Activated T-cell treated with anti-CD3 and anti-CD28 coated beads for 24 hours (primary cell): ENCODE measurements at places on chromosomes 3 and 15.

GRCh38 chr3:176469694-176470205, 727.5 kb downstream of the TBL1XR1 start:
- DNase-seq: no peak

DNA sequence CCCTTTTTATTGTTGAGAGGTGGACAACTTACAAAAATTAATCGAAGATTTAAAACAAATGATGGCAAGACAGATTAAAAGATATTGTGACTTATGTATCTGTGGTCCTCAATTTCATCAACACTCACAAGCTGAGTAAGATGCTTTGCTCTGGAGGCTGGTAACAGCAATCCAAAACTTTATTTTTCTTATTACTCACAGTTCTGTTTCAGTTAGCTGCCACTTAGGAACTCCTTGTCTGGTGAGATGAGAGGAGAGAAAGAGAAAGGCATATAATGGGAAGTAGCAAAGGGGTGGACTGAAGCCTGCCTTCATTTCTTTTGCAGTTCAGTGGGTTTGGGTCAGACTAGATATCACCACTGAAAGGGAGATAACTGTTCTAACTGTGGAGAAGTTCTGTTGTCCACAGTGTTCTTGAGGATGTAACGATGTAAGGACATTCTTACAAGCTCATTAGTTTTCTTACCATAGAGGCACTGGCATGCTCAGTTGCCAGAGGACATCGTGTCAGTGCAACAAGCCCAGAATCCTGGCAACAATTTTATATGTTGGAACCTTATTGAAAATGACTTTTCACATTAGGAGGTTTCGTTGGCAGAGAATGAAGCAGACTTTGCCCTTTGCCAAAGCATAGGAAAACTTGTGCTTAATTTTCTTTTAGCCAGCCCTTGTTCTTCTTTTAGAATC, 93.6 kb downstream of the PLCL2 start:
- no peak for DNase-seq

DNA sequence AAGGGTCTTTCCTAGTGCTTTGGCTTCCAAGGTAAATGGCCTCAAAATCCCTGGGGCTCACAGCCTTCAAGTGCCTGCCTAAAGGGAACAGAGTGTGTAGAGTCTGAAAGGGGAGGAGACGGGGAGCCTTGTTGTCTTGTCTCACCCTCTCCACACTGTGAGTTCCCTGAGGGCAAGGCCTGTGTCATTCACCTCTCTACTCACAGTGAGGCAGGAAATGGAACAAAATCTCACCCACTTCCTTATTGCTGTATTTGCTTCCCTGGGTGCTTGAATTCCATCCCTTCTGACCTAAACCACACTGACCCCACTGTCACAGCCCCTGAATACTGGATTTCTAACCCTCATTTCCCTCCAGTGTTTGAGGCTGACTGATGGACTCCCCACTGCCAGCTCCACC, 197.5 kb downstream of the EPHB1 start:
- no peak for DNase-seq

GRCh38 chr15:84609818-84610525, 9.2 kb downstream of the ZSCAN2 start:
- DNase-seq: no peak

DNA sequence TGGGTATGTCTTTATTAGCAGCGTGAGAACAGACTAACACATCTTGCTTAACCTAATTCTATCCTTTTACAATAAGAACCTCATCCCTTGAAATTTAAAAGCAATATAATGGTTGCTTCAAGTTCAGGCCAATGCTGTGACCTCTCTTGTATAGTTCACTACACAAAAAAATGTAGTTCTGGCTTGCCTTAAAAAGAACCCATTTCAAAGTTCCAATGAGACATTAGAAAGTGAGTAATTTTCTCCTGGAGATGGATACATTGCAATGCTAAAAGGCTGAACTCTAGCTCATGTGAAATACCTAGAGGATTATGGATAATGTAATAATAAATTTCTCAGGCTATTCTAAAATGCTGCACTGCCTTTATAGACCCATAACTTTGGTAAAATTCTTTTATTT, 47.8 kb downstream of the ATP13A4 start:
- no peak for DNase-seq

GRCh38 chr15:41790169-41790568, 15.9 kb downstream of the MAPKBP1 start:
- no peak for DNase-seq

- DNase-seq: no peak
Measured at GRCh38 chr3:132659000-132659364, 627 bp downstream of the ACAD11 start.

DNA sequence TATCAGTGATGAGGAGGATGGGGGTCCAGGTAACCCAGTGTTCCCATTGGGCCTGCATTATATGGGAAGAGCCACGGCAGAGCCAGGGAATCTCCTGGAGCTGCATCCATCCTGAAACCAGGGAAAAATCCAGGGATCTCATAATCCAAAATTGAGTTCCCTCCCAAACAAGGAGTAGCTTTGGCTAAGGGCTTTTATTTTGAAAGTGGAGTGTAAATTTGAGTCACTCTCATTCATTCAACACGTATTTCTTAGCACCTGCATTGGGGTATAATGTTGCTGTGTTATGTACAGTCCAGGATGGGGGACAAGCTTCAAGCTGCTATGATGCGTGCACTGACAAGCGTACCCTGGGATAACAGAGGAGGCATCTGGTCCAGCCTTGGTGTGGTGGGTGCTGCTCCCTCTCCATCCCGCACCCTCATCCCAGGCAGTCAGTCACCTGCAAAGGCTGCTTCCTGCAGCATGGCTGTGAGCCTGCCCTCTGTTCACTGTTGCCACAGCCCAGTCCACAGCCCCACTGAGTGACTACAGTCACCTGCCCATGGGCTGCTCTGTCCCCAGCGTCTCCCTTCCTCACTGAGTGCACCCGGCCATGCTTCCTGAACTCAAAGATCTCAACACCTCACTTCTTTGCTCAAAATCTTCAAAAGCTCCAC, 135.6 kb downstream of the OPA1 start:
- DNase-seq: no peak
